Retina (tissue), 1 donor: ENCODE measurements at places on chromosomes 1 and 21.

- DNase-seq = no peak
These were observed 9.3 kb upstream of the CNR2 start for GRCh38 chr1:23922321-23922943.

DNA sequence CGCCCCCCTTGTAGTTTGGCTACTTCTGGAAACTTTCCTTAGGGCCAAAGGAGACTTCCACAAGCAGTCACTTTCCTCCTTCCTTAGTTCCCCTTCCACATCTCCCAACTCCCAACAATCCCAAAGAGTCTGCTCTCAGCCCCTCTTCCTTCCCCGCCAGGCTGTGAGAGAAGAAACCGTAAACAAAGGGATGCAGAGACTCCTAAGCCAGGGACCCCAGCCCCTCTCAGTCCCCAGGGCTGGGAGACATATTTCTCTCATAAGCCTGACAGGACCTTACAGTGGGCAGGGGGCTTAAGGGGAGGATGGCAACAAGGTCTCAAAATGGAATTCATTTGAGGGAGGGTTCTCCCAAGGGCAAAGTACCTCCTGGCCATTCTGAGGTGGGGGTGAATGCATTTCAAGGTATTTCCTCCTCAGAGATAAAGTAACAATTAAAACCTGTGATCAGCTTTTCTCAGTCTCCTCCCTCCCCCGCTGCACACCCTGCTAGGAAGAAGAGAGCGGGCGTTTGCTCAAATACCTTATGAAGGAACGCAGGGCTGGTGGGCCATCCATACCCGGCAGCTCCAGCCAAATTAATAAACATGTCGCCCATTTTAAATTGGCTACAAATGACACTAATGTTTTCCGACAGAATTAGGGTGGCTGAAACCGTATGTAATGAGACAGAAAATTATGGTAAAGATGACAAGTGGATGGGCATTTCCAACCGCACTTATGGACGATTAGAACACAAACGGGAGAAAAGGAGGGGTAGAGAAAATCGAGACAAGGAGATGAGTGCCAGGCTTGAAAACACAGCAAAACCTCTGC lies 4.0 kb downstream of the BARHL2 start:
- peak; percentile 52 for DNase-seq

- DNase-seq = no peak
These were observed 35.0 kb upstream of the GRHL3 start for GRCh38 chr1:24284156-24284471.

GRCh38 chr1:65658122-65658521 lies 134.6 kb upstream of the PDE4B start:
- no peak for DNase-seq

DNA sequence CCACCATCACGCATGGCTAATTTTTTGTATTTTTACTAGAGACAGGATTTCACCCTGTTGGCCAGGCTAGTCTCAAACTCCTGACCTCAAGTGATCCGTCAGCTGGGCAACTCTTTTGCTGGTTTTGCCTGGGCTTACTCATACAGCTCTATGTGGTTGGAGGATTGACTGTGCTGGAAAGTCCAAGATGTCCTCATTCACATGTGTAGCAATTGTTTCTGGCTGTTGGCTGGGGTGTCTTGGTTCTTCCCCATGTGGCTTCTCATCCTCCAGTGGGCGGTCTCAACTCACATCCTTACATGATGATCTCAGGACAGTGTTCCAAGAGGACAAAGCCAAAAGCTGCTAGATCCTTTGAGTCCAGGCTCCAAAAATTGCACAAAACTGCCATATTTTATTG lies 53.3 kb downstream of the TEX35 start:
- DNase-seq = no peak

DNA sequence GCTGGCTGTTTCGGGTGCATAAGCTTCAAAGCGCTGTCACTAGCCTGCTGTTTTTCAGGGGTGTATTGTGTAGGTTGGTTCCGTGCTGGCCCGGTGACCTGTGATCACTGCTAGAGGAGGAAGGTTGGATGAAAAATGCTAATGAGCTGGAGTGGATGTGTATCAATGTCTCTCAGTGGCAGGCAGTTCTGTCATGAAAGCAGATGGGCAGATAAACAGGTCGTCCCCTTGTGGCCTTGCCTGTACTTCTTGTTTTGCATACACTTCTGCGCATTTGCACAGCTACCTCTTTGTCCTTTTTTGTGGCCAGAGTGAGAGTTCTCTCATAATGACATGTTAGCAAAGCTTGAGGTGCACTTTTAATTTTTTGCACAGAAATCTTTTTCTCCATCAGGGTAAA lies 2.9 kb downstream of the SELENON start:
- no peak for DNase-seq

- no peak for DNase-seq
These were observed 43.2 kb upstream of the CACHD1 start for GRCh38 chr1:64426681-64427080.

- peak; percentile 54 for DNase-seq
These were observed 553 bp upstream of the SLC30A2 start for GRCh38 chr1:26046246-26047095.

DNA sequence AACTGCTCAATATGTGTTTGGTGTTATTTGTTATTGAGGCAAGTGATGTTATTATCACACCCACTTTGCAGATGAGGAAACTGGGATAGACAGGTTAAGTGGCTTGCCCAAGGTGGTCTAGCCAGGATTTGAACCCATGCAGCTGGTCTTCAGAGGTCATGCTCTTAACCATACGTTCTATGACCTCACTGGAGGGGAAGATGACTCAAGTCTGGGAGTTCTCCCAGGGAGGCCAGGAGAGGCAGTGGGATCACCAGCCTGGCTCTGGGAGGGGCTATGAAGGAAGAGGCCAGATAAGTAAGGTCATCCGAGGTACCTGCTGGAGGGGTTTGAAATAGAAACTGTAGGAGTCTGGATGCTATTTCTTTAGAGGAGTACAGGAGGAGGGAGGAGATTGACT lies 95.3 kb downstream of the NAV1 start:
- no peak for DNase-seq

DNA sequence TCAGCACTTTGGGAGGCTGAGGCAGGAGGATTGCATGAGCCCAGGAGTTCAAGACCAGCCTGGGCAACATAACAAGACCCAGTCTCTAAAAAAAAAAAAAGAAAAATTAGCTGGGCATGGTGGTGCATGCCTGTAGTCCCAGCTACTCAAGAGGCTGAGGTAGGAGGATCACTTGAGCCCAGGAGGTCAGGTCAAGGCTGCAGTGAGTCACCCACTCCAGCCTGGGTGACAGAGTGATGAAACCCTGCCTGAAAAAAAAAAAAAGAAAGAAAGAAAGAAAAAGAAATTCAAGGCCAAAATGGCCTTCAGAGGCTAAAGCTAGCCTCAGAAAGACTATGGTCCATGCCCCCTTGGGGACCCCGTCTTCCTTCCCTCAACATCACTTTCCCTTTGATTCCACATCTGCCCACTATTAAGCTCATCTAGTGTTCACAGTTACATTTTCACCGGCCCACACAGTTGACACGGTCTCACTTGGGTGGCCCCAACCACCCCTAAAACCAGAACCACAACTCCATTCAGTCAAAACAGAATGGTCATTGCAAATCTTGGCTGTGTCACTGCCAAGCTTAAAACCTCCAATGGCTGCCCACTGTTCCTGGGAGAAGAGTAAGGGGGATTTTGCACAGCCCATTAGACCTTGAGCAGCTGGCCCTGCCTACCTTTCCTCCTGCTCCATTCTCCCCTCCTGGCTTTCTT lies 2.1 kb upstream of the CAPN8 start:
- DNase-seq = no peak

DNA sequence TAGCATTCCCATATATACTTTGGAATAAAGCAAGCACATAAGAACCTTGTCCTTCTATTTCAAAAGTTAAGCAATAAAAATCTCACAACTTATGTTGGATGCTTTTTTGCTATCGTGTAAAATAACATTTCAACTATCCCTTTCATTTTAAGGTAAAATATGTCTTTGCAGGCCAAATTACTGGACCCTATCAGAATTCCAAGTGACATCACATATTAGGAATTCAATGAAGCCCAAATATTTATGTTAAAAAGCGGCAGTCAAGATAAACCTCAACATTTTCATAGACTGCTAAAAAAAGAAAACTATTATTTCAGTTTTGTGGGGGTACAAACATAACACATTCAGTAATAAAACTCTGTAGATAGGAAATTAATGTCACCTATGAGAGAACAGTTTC lies 252.0 kb downstream of the KCTD3 start:
- DNase-seq = no peak

- DNase-seq = peak; percentile 56
These were observed at the start of gene GFI1 for GRCh38 chr1:92486251-92487077. Gene GFI1 (minus strand): TSS chr1:92486925. CDS start chr1:92483487, 3,438 bp downstream.

DNA sequence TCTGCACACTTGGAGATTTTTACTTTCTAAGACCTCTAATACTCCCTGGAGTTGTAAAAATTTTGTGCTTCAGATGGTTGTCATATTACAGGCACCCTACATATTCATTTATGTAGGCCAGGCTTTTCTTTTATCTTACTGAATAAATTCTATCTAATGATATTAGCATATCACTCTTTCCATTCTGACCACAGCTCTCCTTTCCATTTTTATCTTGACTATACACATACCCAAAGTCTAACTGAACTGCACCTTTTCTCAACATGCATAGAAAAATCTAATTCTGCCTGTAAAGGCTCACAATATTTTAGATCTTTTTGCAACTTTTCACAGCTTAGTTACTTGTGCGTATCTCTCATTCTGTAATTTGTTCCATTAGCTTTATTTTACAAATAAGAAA lies 52.7 kb upstream of the TSHB start:
- no peak for DNase-seq

DNA sequence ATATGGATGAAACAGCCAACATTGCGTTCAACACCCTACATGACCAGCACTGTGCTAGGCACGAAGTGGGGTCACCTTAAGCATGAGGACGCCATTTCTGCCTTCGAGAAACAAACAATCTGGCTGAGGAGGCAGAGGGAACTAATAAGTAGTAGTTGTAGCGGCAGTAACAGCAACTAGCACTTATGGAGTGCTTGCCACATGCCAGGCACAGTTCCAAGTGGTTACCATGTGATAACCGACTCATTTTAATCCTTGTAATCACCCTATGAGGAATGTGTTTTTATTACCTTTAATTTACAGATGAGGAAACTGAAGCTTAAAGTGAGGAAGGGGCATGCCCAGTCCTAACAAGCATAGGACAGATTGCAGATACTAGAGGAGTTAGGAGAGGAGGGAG lies 33.7 kb downstream of the KCND3 start:
- no peak for DNase-seq

GRCh38 chr1:12159816-12160215 lies 7.0 kb upstream of the TNFRSF1B start:
- DNase-seq = no peak

- no peak for DNase-seq
These were observed 64.0 kb downstream of the SIK1 start for GRCh38 chr21:43362915-43363314.

DNA sequence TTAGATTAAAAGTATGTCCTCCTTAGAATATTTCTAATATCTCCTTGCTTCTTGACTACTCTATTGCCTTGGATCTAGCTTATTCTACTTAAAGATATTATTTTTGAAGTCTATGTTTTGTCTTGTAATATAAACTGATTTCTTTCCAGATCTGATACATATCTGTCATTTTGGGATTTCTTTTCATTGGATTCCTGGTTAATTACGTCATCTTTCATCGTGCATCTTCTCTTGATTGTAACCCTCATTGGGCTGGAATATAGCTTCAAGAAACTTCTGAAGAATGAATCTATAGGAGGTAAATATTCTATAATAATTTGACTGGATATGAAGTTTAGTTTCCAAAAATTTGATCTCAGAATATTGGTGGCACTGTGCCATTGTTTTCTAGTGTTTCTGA lies 12.1 kb downstream of the NTMT2 start:
- DNase-seq = no peak

- DNase-seq = no peak
These were observed 79.7 kb downstream of the TGFBR3 start for GRCh38 chr1:91806181-91806768.

- DNase-seq = no peak
These were observed 27.5 kb upstream of the SLAMF6 start for GRCh38 chr1:160550572-160551034.

DNA sequence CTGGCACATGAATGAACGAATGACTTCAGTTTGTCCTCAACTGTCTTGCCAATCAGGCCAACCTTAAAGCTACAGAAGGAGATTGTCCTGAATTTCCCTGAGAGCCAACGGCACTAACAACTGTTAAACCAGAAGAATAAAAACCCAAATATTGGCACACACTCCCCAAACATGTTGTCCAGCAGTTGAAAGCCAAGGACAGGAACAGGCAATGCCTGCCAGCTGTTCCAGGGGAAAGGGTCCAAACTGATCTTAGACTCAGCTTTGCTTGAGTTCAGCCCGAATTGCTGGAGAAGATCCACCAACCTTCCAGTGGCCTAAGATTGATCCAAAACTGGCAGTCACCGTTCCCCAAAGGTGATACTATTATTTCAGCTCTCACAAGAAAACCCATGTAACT lies 22.4 kb upstream of the AHCTF1 start:
- DNase-seq = no peak

- DNase-seq = no peak
These were observed 15.4 kb upstream of the FRRS1 start for GRCh38 chr1:99781798-99782197.

DNA sequence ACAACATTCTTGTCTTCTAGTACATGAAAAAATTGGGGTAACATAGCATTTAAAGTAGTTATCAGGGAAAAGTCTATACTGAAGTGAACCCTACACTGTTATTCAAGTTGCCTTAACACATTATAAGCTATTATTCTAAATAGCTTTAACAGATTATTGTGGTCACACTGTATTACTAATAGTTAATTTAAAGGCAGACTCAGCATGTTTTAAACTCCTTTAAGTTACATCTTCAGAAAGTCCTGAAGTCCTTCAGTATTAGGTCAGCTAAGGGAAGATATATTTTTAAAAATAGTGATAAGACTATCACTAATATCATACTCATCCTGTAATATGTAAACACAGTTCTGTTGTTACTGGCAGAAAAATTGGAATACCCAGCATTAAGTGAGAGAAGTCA lies 67.4 kb downstream of the GPR137B start:
- no peak for DNase-seq

- no peak for DNase-seq
These were observed 153.4 kb upstream of the CAMK1G start for GRCh38 chr1:209430107-209430506.

GRCh38 chr1:154495496-154496273 lies 6.3 kb upstream of the TDRD10 start:
- DNase-seq = no peak

DNA sequence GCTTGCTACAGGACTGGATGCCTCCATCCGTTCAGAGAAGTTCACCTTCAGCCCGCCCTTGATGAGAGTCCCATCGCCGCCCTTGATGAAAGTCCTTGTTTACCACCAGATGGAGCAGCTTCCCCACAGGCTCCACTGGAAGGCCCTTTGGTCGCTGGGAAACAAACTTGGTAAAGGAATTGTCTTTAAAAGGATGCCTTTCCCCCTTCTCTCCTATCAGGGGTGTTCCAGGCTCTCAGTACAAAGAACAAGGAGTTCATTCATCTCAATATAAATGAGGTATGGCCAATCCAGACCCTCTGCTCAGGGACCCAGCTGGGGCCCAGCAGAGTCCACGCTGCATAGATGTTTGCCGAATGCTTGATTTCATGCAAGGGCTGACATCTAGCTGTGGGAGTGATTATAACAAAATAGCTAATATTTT lies 50.8 kb downstream of the CAPN9 start:
- DNase-seq = peak; percentile 81

GRCh38 chr1:47209091-47209490 lies 19.3 kb upstream of the PDZK1IP1 start:
- no peak for DNase-seq

- DNase-seq = no peak
These were observed 10.7 kb downstream of the ABCG1 start for GRCh38 chr21:42229676-42230075.
